SK-N-SH (cell line): ENCODE measurements at places on chromosomes 3 and 15. TPM values are rescaled to one million over a fixed set of nuclear protein-coding genes. Genes with fewer than 3 reads are reported as not detected.

GRCh38 chr3:126160243-126161210 is 19.9 kb downstream of the ALDH1L1 start:
- DNase-seq, result no peak

- DNase-seq, result no peak
Measured at GRCh38 chr15:34976743-34977142, 7.2 kb upstream of the AQR start.

- no peak for DNase-seq
Measured at GRCh38 chr3:55724821-55725220, 237.7 kb upstream of the WNT5A start.

SERPINI1 gene
- 1.9 and 2.1 TPM in 2 replicates for polyA plus RNA-seq

ITIH1 gene
- not detected in 2 replicates for polyA plus RNA-seq
